Dermis blood vessel endothelial cell (primary cell): ENCODE measurements at places on chromosomes 7 and 10. TPM values are rescaled to one million over a fixed set of nuclear protein-coding genes. Genes with fewer than 3 reads are reported as not detected.
A peak's percentile ranks its signal among the peaks of the same experiment; 100 is the strongest.

The TYSND1 gene
- 6.8 and 7.1 TPM in 2 replicates for total RNA-seq

- no peak for DNase-seq
These were observed 91.1 kb downstream of the PLXNA4 start for GRCh38 chr7:132485136-132485535.

The HOGA1 gene
- total RNA-seq, result 0.85 and 0.88 TPM in 2 replicates

DNA sequence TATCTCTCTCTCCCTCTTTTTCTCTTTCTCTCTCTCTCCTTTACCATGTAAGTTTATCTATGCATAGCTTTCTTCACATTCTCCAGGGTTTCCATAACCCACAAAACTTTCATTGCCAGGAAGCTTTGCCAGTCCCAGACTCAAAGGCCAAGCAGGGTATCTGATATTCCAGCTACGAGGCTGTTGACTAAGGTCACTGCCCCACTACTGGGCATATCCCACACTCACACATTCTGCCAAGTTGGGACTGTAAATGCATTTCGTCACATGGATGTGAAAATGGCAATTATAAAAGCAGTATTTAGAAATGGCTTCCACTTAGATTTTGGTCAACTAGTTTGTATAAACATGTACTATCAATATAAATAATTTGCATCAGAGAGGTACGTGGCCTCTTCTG lies 43.3 kb upstream of the SEPTIN7 start:
- no peak for DNase-seq

The NAT16 gene
- total RNA-seq, result not detected in 2 replicates

DNA sequence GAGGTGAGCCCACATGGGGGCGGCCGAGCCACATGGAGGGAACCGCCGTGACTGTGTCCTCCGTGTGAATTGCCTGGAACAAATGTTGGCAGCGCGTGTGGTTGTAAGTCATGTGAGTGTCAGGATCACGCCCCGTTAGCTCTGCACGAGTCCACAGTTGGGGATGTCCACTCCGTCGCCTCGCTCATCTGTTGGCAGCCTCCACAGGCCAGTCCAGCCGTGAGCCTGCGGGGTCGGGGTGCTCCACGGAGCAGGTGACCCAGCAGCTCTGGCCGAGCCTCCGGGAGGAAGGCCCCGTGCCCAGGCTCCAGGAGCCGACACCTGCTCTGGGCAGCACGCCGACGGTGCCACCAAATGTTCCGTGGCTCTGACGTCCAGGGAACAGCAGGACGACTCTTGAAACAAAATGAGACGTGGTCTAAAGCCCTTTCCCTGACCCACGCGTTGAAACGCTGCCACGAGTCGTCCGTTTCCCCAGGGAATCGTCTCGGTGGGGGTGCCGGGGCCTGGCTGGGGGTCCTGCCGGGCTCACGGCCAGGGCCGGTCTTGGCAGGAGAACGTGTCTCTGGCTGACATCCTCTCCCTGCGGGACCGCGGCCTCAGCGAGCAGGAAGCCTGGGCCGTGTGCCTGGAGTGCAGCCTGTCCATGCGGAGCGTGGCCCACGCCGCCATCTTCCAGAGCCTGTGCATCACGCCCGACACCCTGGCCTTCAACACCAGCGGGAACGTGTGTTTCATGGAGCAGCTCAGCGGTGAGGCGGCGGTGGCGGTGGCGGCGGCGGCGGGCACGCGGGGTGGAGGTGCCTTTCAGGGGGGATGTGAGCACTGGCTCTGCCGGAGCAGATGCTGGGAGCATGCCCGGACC lies 7.0 kb downstream of the KNDC1 start:
- DNase-seq, result no peak

- DNase-seq, result no peak
These were observed 138.1 kb downstream of the WDR11 start for GRCh38 chr10:120989279-120989678.

DNA sequence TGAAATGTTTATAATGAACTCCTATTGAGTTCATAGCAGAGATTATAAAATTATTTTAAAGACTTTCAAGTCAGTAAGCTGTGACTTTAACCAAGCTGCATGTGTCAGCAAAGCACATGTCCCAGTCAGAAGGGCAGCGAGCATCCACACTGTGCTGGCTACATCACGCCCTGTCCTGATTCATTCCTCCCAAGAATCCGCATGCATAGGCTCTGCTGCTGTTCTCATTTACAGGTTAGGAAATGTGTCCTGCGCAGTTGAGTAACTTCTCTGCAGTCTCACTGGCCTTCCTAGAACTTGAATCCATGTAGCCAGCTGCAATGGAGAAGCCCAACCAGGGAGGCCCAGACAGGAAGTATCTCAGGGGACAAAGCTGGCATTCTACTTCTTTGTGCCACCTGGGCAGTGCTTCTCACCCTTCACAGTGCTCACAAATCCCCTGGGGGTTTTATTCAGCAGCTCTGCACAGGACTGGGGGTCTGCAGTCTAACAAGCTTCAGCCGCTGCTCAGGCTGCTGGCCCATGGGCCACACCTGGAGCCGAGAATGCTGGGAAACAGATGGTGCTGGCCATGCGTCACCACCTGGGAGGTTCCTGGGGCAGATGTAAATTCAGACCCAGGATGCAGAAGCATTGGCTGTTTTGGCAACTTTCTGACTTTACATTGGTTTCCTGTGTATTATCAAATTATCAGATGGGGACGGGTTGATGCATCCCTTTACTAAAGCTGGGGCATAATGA lies 192.8 kb upstream of the GDF10 start:
- DNase-seq, result no peak

- DNase-seq, result no peak
These were observed 61.2 kb downstream of the EXOC4 start for GRCh38 chr7:133314084-133314483.

- no peak for DNase-seq
These were observed 7.0 kb downstream of the LARP4B start for GRCh38 chr10:924524-924859.

DNA sequence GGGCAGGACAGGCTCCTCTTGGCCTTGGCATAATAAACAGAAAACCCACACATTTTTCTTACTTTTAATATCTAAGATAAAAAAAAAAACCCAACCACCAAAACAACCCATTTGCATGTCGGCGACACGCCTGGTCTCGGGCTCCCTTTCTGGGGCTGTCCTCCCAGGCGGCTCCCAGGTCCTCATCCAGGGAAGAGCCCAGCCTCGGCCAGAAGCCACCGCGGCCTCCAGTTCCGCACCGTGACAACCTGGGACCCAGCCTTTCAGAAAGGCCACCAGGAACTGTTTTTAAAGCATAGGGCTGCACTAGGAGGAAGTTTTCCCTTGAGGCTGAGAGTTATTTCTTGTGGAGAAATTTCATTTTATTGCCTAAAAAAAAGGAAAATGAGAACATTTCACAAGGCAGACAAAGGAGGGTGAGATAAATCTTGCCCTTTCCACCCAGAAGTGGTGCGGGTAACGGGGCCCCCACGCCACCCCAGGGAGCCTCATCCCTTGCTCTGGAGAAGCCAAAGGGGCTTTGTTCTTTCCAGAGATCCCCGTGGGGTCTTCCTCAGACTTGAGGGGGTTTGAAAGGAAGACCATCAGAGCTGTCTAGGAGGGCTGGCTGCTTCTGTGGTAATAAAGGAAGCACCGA lies 39.2 kb upstream of the MKRN1 start:
- no peak for DNase-seq

GRCh38 chr10:878895-879294 lies 52.6 kb downstream of the LARP4B start:
- no peak for DNase-seq

The HABP2 gene
- under 0.01 and 0.19 TPM in 2 replicates for total RNA-seq

The ACTR3C gene
- 8.9 and 9.5 TPM in 2 replicates for total RNA-seq

The VAX1 gene
- total RNA-seq, result not detected in 2 replicates

DNA sequence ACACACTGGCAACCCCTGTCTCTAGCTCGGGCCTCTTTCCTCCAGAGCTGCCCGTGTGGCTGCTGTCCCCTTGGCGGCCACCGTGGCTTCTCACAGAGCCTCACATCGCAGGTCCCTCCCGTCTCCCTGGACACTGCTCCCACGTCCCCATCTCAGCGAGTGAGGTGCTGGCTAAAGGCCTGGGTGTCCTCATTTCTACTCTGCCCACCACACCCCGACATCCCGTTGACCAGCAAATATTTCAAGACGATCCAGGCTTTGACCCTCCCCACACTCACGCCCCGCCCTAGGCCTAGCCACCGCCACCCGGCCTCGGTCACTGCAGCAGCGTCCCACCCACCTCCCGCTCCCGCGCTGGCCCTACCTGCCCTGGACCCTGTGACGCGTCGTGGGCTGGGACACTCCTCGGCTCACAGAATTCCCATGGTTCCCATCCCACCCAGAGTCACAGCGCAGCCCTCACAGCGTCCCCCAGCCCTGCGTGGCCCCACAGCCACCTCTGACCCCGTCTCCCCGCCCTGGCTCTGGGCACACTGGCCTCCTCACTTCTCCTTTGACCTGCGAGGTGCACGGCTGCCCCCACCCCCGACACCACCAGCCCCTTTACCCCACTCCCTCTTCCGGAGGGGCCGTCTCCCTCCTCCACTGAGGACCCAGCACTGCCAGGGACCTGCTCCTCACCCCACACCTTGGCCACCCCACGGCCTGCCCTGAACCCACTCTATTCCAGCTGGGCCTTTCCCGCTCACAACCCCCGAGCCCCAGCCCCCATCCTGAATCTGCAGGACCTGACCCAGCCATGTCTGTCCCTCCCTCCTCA lies 6.9 kb downstream of the ADAP1 start:
- DNase-seq, result no peak

- DNase-seq, result peak; percentile 20
These were observed 36.5 kb downstream of the GLUD1 start for GRCh38 chr10:87058171-87058570.

DNA sequence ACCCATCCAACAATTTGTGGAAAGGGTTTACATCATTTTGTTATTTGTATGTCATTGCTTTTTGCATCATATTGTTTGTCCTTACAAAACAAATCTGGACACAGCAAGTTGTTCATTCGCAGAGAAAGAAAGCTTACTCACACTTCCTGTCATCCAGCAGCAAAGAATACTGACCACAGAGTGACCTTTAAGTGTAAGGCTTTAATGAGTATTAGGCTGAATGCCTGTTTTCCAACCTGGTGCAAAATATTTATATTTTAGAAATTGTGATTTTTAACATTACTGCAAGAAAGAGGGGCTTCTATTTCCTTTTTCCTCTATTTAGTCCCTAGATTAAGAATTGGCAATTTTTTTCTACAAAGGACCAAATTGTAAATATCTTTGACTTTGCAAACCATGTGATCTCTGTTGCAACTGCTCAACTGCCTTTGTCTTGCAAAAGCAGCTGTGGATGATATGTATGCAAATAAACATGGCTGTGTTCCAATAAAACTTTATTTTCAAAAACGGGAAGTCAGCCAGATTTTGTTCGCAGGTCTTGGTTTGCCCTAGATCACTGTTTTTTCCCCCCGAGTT lies 27.8 kb upstream of the ITGB1 start:
- peak; percentile 87 for DNase-seq

- no peak for DNase-seq
These were observed 102.8 kb upstream of the EGFR start for GRCh38 chr7:54915870-54916598.

The CTAGE4 gene
- total RNA-seq, result 0.17 TPM in 1 of 2 replicates, not detected in the other

The GPR141 gene
- total RNA-seq, result not detected in 2 replicates

GRCh38 chr7:1544178-1544895 lies 11.7 kb downstream of the TMEM184A start:
- no peak for DNase-seq

The ETV1 gene
- total RNA-seq, result 5.6 and 10.4 TPM in 2 replicates

GRCh38 chr7:157991351-157991750 lies 596.3 kb downstream of the PTPRN2 start:
- no peak for DNase-seq

DNA sequence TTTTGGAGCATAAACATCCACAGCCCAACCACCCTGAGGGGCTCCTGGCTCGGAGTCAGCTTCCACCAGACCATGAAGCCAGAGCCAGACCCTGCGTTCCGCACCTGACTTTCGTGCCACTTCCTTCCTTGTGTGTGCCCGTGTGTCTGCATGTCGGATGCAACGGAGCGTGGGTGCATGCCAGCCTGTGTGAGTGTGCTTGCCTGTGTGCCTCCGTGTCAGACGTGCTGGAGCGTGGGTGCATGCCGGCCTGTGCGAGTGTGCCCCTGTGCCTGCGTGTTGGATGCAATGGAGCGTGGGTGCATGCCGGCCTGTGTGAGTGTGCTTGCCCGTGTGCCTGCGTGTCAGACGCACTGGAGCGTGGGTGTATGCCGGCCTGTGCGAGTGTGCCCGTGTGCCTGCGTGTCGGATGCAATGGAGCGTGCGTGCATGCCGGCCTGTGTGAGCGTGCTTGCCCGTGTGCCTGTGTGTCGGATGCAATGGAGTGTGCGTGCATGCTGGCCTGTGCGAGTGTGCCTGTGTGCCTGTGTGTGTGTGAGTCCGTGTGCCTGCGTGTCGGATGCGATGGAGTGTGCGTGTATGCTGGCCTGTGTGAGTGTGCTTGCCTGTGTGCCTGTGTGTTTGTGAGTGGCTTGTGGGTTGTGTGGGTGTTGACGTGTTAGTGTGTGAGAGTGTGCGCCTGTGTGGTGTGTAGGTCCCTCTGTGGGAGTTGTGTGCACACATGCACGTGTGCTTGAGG lies 28.1 kb upstream of the KNDC1 start:
- no peak for DNase-seq

- DNase-seq, result no peak
These were observed 262.1 kb upstream of the CACNA2D1 start for GRCh38 chr7:82705517-82706260.

The HOXA6 gene
- total RNA-seq, result 2.9 and 8.6 TPM in 2 replicates

DNA sequence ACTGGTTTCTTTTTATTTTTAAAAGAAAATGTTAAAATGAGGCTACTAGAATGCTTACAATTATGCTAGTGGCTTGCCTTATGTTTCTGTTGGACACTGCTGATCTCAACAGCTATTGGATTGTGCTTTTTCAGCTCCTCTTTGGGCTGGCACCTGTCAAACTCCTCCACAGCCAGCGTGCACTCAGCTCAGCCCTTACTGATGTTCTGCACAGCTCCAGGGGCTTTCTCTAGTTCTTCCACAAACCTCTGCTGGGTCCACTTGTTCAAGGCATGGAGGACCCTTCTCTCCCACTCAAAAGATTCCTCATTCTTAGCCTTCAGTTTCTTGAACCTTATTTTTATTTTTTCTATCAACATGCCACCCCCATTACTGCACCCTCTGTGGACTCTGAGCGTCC lies 96.0 kb downstream of the VIPR2 start:
- no peak for DNase-seq

The FRMD4A gene
- 42.0 and 51.8 TPM in 2 replicates for total RNA-seq

DNA sequence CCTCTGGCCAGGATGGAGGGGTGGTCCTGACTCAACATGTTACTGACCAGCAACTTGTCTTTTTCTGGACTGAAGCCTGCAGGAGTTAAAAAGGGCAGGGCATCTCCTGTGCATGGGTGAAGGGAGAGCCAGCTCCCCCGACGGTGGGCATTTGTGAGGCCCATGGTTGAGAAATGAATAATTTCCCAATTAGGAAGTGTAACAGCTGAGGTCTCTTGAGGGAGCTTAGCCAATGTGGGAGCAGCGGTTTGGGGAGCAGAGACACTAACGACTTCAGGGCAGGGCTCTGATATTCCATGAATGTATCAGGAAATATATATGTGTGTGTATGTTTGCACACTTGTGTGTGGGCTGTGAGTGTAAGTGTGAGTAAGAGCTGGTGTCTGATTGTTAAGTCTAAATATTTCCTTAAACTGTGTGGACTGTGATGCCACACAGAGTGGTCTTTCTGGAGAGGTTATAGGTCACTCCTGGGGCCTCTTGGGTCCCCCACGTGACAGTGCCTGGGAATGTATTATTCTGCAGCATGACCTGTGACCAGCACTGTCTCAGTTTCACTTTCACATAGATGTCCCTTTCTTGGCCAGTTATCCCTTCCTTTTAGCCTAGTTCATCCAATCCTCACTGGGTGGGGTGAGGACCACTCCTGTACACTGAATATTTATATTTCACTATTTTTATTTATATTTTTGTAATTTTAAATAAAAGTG lies 6.0 kb downstream of the PLAU start:
- no peak for DNase-seq
